ENCODE measurements at places on chromosomes 1 and 21. TPM values are rescaled to one million over a fixed set of nuclear protein-coding genes. Genes with fewer than 3 reads are reported as not detected.

KRTAP24-1 gene
- not detected for polyA plus RNA-seq

PEX11B gene
- polyA plus RNA-seq = 60.7 TPM

UBQLN4 gene
- polyA plus RNA-seq = 56.8 TPM

ADCY10 gene
- 0.83 TPM for polyA plus RNA-seq

FCMR gene
- polyA plus RNA-seq = 1.8 TPM

TSSK3 gene
- 7.4 TPM for polyA plus RNA-seq

SPRR2A gene
- polyA plus RNA-seq = not detected

OPRD1 gene
- 0.52 TPM for polyA plus RNA-seq

ZFP69 gene
- 10.0 TPM for polyA plus RNA-seq

ZNF687 gene
- 21.2 TPM for polyA plus RNA-seq

C4BPB gene
- polyA plus RNA-seq = 0.50 TPM

FAM151A gene
- 32.2 TPM for polyA plus RNA-seq

BLACAT1 gene
- 3.6 TPM for polyA plus RNA-seq

IFNAR1 gene
- polyA plus RNA-seq = 38.1 TPM

TRNP1 gene
- 3.6 TPM for polyA plus RNA-seq

CLDN17 gene
- polyA plus RNA-seq = not detected

SLC2A5 gene
- 0.88 TPM for polyA plus RNA-seq

KCNJ6 gene
- 0.30 TPM for polyA plus RNA-seq

KIF2C gene
- polyA plus RNA-seq = 38.8 TPM

ATPAF1 gene
- polyA plus RNA-seq = 111 TPM

SEMA4A gene
- polyA plus RNA-seq = 19.7 TPM

ADAMTS5 gene
- polyA plus RNA-seq = 23.3 TPM

HES3 gene
- polyA plus RNA-seq = not detected

SMPDL3B gene
- 12.8 TPM for polyA plus RNA-seq

LAPTM5 gene
- polyA plus RNA-seq = 12.7 TPM

ILDR2 gene
- 20.6 TPM for polyA plus RNA-seq

GSTM5 gene
- polyA plus RNA-seq = 44.7 TPM

OR2T11 gene
- not detected for polyA plus RNA-seq

AKT3 gene
- polyA plus RNA-seq = 27.7 TPM

CCDC181 gene
- polyA plus RNA-seq = 11.1 TPM

MTF2 gene
- 74.8 TPM for polyA plus RNA-seq

KRTAP10-4 gene
- polyA plus RNA-seq = not detected

S100A14 gene
- polyA plus RNA-seq = 16.8 TPM

MKNK1 gene
- polyA plus RNA-seq = 37.2 TPM

OR2T2 gene
- polyA plus RNA-seq = not detected

KCNN3 gene
- polyA plus RNA-seq = 2.3 TPM

XCL1 gene
- not detected for polyA plus RNA-seq

CLCA1 gene
- not detected for polyA plus RNA-seq

JAM2 gene
- polyA plus RNA-seq = 14.1 TPM

INAVA gene
- polyA plus RNA-seq = 33.8 TPM

BRDT gene
- polyA plus RNA-seq = not detected

SRGAP2 gene
- polyA plus RNA-seq = 60.9 TPM

HES2 gene
- polyA plus RNA-seq = 0.78 TPM

CELA2B gene
- polyA plus RNA-seq = 0.43 TPM

S100A5 gene
- polyA plus RNA-seq = 1.3 TPM

TTC22 gene
- 7.3 TPM for polyA plus RNA-seq

TP73 gene
- polyA plus RNA-seq = 0.55 TPM

NR1I3 gene
- 3.6 TPM for polyA plus RNA-seq

MTX1 gene
- 40.7 TPM for polyA plus RNA-seq

ZP4 gene
- not detected for polyA plus RNA-seq

OLIG2 gene
- polyA plus RNA-seq = not detected

PGLYRP4 gene
- not detected for polyA plus RNA-seq

GUCA2B gene
- polyA plus RNA-seq = not detected

VSIG8 gene
- polyA plus RNA-seq = 0.17 TPM
